ENCODE measurements at places on chromosomes 1 and 21.

GRCh38 chr21:33146467-33146866 lies 76.5 kb downstream of the OLIG1 start:
- no peak for DNase-seq

DNA sequence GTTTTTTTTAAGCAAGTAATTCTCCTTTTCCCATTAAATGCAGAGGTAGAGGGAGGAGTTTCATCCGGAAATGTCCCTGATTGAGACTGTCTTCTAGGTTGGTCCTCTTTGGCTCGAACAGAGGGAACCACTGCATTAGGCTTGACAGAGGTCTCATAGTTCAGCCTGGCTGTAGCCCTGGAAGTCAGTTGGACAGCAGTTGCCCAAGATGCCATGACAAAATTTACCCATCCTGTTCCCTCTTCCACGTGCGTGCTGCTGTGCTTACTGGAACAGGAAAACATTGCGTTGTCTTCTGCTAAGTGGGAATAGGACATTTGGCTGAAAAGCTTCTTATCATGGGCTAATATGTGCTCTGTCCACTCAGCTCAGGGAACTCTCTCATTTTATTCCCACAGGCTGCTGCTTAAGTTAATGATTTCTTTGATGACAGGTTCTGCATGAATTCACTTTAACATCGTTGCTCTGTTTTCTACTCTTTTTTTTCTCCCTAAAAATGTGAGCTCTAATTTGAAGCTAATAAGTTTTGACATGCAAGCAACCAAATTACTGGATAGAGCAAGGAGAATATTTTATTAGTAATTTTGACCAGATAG lies 18.0 kb downstream of the KCNK1 start:
- DNase-seq: no peak

DNA sequence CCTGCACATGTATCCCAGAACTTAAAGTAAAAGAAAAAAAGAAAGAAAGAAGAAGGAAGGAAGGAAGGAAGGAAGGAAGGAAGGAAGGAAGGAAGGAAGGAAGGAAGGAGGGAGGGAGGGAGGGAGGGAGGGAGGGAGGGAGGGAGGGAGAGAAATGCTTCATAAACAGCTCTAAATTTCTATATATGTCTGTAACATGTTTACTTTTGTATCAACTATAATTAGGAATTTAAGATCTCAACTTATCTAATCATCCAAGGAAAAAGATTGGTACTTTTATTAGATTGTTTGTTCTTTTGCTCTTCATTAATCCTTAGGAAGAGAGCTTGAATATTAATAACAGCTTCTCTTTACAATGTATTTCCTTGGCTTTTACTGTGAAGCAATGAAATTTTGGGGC lies 195.4 kb upstream of the PRMT6 start:
- DNase-seq: no peak

- peak; percentile 86 for DNase-seq
Observed at GRCh38 chr1:229856009-229856650, 210.9 kb upstream of the GALNT2 start.

- no peak for DNase-seq
Observed at GRCh38 chr21:45828580-45829570, 152.7 kb upstream of the COL6A1 start.

- DNase-seq: no peak
Observed at GRCh38 chr1:13583595-13583965, at the start of gene PDPN. Gene PDPN, plus strand, starts transcription at chr1:13583832. Its CDS starts 202 bp downstream, at chr1:13584034.

DNA sequence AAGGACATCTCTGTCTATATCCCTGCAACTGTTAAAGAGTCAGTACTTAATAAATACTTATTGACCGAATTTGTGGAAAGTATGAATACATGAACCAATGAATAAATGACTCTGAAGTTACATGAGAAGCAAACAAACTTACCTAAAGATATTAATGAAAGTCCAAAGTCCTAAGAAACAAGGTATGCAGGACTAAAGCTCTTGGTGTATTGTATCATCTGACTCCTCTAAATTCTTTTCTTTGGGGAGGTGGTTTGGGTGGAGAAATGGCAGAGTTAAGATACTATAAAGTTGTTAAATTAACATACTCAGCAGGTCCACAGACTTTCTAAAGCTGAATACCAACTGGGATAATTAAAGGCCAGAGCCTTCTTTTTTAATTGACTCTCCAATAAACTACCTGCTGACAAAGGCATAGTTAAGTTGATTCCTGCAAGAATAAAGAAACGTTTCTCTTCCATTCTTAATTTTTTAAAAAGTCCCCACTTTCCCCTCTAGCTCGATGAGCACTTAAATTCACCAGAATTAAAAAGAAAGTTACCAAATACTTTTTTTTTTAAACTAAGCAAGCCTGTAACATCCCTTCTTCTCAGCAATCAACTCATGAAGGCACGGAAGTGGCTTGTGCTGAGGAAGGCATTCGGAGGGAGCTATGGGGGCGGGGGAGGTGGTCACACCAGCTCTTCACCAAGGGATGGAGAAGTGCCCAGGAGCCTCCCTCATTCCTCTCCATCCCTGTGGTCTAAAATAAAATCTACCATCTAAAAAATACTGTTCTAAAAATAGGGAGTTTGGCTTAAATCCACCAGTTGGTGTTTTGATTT lies 61.1 kb downstream of the GADD45A start:
- no peak for DNase-seq

DNA sequence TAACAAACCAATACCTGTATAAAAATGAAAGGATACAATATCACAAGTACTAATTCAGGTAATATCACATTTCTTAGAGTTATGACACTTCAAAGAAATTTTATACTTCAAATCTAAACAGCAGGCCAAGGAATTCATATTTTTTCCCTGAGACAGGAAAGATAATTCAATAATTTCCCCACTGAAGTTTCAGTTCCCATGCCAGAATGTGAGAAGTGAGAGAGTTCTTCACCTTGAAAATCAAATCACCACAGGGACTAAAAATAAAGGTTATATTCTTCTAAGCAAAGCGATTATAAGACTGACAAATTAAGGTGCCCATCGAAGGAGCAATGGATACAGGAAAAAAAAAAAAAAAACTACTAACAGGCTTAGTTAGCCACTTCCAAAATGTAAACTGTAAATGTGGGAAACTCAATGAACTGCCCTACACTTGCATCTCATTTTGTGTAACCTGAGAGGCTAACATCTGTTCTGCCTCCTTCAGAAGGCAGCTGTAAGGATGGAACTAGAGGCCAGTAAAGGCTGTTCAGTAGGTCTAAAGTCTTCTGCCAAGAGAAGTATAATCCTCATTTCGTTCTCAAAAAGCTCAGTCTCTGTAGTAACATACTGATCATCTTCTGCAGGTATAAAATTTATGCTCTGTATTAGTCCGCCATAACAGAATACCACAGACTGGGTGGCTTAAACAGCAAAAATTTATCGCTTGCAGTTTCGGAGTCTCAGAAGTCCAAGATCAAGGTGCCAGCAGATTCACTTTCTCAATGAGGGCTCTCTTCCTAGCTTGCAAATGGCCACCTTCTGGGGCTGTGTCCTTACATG lies 127.8 kb downstream of the RERE start:
- DNase-seq: peak; percentile 45

DNA sequence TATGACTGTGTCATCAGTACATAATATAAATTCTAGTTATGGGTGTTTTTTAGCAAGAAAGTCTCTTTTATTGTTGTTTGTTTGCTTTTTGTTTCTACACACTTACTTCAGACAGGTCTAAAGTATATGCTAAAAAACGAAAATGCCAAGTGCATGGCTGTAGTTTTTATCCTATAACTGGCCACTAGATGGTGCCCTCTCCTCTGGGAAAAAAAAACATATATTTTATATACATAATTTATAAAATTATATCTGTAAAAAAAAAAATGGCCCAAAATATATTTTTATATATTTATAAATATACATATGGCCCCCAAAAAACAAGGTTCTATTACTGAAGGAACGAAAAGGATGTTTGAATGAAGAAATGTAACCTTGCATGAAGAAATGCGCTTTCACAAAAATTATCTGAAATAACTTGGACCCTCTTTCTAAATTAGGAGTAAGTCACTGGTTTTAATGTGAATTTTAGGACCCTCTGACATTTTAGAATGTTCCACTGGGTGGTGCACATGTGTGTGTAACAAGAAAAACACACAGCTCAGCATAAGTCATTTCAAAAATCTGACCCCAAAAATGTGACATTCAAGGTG lies 93.5 kb downstream of the TTLL7 start:
- DNase-seq: peak; percentile 50

- peak; percentile 19 for DNase-seq
Observed at GRCh38 chr1:93414749-93415148, 33.2 kb upstream of the FNBP1L start.

- peak; percentile 77 for DNase-seq
Observed at GRCh38 chr21:33268737-33269441, 2.7 kb downstream of the IL10RB start.

DNA sequence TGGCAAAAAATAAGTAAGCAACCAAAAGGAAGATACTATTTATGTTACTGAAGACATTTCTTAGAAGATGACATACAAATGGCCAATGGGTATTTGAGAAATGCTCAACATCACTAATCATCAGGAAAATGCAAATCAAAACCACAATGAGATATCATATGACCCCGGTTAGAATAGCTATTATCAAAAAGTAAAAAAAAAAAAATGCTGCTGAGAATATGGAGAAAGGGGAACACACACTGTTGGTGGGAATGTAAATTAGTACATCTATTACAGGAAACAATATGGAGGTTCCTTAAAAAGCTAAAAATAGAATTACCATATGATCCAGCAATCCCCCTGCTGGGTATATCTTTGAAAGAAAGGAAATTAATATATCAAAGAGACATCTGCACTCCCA lies 34.3 kb upstream of the CREG1 start:
- no peak for DNase-seq

- no peak for DNase-seq
Observed at GRCh38 chr21:31041295-31042079, 3.2 kb upstream of the KRTAP19-8 start.

DNA sequence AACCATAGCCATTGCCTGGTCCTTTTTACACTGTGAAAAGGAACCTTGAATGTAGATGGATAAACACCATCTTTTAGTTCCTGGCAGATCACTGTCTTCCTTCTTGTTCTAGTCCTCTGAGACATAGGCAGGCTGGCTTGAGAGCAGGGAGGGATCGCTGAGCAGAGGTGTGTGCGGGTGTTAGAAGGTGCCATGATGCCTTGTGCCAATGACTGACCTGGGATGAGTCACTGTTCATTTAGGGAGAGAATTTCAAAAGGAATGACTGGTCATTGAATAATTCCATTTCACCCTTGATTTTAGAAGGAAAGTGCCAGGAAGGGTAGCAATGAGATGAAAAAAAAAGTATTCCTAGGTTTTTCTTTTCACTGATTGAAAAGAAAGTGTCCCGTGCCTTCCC lies 383.9 kb downstream of the KIF26B start:
- no peak for DNase-seq

DNA sequence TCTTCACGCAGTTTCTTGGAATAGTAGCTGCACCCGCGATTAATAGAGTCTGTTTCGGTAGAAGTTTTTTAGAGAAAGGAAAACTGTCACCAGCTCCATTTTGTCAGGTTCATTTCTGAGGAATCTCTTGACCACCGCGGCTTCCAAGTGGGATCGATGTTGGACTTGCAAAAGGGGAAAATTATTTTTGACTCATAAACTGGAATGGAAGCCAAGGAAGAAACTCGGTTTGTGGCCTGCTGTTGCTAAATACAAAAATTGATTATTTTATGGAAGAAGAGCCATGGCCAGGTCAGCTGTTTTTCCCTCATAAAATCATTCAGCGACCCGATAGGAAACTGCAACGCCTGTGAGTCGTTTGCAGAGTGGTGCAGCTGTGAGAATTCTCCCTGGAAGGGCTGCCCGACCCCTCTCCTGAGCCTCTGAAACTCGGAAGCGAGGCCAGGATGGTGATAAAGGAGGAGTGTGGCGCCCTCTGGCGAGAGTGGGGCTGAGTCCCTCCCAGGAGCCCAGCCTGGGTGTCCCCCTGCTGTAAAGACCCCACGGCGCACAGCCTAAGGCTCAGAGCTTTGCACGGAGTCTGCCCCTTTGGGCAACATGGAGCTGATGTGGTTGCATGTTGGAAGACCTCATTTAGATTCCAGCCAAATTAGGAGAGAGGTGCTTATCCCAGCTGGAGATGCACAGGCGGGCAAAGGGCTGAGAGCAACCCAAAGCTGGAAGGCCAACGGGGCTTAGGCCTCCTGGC lies 83.6 kb upstream of the SLC25A33 start:
- DNase-seq: peak; percentile 73

GRCh38 chr21:14119038-14119437 lies 91.7 kb downstream of the LIPI start:
- DNase-seq: no peak

DNA sequence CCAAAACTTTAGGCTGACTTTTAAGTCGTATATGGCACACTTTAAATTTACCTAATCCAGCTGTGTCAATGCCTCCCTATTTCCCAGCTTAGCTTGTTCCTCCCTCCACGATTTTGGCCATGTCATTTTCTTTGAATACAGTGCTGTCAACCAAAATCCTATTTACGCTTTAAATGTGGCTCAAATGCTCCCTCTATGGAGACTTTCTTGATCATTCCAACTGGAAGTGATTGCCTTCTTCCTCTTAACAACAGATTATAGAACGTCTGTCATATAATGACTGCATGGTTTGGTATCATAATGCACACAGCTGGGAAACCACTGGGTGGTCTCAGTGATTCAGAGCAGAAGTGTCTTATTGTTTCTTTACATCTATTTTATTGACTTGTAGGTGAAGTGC lies 18.9 kb upstream of the BATF3 start:
- no peak for DNase-seq

DNA sequence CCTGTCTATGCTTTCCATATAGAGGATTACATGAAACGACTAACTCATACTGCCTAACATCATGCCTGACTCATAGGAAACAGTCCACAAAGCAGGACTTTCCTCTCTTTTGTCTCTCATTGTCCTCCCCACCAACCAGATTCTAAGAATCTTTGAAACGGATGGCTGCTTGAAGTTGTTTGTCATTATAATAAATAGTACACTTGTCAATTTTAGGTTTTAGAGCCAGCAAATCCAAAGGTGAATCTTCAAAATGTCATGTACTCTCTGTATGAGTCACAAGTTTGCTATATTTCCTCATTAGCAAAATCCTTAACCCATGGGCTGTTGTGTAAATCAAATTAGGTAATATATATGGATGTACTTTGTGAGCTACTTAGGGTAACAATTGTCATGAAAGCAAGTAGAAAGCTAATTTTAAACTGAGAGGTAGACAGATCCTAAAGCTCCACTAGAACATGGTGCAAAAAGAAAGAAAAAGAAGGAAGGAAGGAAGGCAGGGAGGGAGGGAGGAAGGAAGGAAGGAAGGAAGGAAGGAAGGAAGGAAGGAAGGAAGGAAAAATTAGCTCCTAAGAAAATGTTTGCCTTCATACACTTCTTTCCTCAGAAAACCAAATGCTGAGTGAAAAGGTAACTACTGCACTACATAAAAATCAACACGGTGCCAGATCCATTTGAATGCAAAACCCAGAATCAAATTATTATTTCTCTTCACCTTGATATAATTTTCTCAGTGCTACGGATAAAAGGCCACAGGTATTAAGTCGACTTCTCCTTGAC lies 129.5 kb upstream of the PRMT6 start:
- DNase-seq: no peak

GRCh38 chr1:119764220-119764619 lies 4.5 kb downstream of the HMGCS2 start:
- no peak for DNase-seq

DNA sequence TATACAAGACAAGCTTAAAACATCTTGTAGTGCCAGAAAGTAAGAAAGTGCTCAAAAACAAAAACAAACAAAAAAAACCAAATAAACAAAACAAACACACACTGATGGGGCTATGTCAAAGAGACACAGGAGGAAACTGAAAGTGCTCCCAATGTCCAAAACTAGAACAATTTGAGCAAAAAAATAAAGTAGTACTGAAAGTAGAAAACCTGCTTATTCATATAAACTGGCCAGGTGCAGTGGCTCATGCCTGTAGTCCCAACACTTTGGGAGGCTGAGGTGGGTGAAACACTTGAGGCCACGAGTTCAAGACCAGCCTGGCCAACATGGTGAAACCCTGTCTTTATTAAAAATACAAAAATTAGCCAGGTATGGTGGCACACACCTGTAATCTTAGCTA lies 129.9 kb downstream of the GLUL start:
- DNase-seq: no peak
